AG08395 (cell line): ENCODE measurements at places on chromosomes 11 and 22.

DNA sequence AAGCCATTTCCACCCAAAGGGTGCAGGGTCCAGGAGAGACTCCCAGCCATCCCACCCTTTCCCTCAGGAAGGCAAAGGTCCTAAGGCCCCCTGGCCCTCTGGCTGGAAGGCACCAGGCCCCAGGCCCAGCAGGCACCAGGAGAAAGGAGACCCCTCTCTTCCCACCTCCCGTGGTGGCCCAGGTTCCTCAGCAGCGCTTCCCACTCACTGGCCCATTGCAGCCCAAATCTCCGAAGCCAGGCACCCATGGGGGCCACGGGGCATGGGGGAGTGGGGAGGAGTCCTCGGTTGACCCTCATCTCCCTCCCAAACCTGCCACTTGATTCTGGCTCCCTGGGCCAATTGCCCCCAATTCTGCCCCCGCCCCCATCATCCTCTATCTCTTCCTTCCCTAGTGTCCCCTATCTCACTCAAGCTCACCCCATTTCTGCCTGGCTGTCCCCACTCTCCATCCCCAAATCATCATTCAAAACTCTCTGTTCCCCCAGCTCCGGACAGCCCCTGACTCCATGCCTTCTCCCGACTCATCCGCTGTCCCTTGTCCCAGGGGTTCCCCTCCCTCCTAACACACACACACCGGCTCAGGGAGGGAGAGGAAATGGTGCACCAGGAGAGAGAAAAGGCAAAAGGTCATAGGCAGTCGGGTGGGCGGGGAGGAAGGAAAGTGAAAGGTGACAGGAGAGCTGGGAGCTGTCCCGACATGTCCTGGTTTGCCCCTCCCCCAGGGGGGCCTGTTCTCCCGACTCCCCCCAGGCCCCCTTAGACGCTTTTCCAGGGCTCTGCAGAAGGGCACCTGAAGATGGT is 1.2 kb downstream of the LIF start:
- DNase-seq: no peak

DNA sequence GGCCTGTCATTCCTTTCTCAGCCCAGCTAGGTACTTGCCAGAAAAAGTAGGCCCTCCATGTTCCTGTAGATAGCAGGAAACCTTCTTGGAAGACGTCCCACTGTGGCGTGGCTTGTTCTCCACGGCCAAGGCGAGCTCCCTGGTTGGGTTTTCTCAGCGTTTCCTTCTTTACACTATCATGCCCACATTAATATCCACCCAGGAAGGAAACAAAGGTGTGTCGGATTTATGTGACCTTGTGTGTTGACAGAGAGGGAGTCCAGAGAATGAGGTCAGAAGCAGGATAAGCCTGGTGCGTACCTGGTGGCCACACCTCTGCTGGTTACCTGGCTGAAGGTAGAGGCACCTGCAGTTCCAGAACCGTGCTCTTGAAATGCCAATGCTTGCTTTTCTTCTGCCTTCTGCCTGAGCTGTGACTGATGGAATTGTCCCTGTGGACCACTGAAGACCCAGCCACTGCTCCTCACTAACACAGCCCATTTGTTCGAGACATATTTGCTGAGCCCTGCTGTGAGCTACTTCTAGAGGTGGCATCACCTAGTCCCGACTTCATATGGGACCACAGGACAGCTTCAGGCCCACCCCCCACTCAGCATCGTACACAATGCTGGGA is 7.9 kb downstream of the ASPHD2 start:
- no peak for DNase-seq

DNA sequence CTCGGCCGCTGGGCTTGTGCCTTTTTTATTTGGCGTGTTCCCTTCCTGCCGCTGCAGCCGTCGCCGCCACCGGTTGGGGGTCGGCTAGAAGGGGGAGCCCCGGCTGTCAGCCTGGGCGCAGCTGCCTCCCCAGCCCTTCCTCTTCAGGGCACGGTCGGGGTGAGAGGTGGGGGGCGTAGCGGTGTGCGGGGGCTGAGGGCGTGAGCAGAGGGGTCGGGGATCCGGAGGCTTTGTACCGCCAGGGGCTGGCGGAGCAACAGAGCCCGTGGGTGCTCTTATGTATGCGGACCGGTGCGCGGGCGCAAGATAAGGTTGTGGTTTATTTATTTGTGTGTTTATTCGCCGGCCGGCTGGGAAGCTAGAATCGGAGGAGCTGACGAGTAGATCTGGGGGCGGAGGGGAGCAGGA is 477 bp downstream of the ZBTB16 start:
- DNase-seq: no peak

DNA sequence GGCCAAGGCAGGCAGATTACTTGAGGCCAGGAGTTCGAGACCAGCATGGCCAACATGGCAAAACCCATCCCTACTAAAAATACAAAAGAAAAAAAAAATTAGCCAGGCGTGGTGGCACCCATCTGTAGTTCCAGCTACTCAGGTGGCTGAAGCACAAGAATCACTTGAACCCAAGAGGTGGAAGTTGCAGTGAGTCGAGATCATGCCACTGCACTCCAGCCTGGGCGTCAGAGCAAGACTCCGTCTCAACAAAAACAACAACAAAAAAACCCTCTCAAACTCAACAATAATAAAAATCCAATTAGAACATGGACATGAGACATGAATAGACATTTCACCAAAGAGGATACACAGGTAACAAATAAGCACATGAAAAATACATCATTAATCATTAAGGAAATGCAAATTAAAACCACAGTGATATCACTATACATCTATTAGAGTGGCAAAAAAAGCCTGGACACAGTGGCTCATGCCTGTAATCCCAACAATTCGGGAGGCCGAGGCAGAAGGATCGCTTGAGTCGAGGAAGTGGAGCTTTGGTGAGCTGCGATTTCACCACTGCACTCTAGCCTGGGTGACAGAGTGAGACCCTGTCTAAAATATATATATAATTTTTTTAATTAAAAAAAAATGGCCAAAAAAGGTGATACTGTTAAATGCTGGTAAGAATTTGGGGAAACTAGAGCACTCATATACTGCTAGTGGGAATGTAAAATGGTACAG is 12.7 kb upstream of the SEPTIN5 start:
- no peak for DNase-seq

GRCh38 chr22:30607939-30608338 is 965 bp downstream of the TCN2 start:
- no peak for DNase-seq

DNA sequence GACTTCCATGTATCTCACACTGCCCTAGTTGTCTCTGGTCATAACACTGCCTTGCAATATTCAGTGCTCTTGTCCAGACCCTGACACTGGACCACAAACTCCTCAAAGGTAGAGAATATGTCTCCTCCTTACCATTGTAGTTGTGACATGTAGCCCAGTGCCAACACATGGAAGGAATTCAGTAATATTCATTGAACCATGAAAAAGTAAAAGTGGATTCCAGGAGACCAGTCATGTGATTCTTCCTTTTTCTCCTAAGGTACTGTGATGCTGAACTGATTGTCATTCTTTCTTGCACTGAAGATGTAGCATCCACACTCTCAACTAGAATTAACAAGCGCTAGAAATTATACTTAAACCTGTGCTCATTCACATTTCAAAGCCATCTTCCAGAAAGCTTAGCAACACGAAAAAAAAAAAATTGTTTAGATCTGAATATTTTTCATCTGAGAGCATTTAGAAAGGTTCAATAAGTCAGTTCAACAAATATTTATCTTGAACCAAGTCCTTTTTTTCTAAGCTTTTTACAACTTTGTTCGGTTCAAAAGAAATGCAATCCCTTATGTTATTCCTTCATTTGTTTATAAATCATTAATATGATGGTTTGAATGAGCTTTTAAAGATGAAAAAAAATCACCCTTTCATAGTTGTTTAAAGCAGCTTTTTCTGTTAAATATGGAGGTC is 224.7 kb upstream of the BLID start:
- no peak for DNase-seq

GRCh38 chr11:18188796-18189195 is 16.2 kb downstream of the MRGPRX4 start:
- no peak for DNase-seq

DNA sequence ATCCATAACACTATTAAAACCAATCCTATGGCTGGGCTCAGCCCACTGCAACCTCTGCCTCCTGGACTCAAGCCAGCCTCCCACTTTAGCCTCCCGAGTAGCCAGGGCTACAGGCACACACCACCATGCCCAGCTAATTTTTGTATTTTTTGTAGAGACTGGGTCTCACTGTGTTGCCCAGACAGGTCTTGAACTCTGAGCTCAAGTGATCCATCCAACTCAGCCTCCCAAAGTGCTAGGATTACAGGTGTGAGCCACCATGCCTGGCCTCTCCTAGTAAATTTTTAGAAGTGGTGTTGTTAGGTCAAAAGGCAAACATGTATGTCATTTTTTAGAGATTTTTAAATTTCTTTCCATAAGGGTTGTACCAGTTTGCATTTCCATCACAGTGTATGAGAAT is 14.2 kb downstream of the F2 start:
- no peak for DNase-seq

DNA sequence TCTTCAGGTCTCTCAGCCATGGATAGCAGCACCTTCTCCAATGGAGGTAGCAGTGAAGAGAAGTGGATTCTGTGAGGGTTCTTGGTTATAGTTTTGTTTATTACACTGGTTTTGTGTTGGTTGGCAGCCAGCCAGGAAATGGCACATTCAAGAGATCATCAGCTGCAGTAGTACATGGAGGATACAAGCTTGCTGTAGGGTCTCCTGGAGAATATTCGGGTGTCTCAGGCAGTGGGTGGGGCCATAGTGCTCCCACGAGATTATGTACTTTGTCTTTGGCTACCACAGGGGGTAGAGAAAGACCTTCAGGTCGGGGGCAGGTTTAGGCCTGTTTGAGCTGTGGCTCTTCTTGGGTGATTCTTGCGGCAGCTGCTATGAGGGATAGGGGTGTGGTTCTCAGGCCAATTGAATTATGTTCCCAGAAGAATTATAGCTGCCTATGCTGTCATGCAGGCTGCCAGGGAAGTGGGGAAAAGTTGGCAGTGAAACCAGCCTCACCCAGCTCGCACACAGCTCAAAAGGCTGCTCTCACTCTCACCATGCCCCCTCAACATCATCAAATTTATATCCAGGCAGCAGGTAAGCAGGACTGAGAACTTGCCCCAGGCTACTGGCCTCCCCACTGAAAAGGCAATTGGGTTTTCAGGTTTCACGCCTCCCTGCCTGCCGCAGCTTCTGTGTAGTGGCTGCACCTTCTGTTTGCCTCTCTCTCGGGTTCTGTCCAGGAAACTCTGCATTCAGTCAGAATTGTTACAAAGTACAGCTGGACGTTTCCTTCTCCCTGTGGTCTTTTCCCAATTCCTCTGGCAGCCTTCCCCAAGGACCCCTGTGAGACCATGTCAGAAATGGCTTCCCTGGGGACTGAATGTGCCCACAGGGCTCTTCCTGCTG is 435.5 kb downstream of the LUZP2 start:
- no peak for DNase-seq

DNA sequence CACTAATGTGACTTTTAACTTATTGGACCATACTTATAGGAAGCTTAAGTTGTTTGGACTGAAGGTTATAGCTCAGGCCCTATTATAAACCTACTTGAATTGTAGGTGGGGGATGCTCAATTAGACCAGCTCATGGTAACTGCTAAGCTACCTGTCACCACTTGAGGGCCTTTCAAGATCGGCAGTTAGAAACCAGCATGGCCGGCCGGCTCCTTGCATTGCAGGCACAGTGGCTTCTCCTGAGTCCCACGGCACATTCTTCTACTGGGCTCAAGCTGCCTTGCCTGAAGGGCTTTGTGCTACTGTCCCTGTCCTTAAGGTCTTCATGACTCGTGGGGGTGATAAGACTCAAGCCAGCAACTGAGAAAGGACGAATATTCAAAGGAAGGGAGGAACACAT is 70.8 kb downstream of the TBC1D22A start:
- no peak for DNase-seq
